Stimulated activated CD8-positive, alpha-beta memory T cell treated with anti-CD3 and anti-CD28 coated beads, Interleukin-15, amount 100 ng/mL, for 1 hour (primary cell): ENCODE measurements at places on chromosomes 11 and 22.

GRCh38 chr11:116774661-116775060, 1.9 kb upstream of the BUD13 start:
- no peak for DNase-seq

- peak; percentile 50 for DNase-seq
Observed at GRCh38 chr11:64207256-64208085, 950 bp downstream of the FERMT3 start.

DNA sequence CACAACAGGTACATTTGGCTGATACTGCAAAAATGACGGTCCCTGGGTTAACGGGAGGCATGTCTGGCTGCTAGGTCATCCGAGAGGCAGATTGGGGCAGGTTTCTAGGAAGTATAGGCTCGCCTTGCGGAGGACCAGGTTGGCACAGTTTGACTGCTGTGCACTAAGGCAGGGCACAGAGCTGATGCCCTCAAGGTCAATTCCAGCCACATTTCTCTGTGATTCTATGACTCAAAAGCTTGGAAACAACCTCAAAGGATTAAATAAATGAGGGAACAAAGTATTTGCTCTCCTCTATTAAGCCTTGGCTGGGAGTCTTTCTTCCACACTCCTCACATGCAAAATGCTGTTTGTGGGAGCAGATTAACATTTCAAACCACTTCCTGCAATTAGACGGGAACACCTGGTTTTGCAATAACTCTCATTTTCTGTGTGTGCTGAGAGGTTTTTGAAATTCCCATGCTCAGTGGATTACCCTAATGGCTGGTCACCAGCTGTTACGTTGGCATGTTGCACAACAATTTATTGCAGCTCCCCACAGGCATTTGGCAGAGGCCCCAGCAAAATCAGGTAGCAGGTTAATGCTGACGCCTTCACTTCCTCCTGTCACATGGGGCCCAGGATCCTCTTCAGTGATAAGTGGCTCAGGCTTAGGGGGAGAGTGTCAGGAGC, 61.0 kb upstream of the PLET1 start:
- no peak for DNase-seq

- DNase-seq, result no peak
Observed at GRCh38 chr11:34124885-34125668, 19.6 kb downstream of the NAT10 start.

- DNase-seq, result no peak
Observed at GRCh38 chr22:32717337-32718240, 83.9 kb upstream of the TIMP3 start.

DNA sequence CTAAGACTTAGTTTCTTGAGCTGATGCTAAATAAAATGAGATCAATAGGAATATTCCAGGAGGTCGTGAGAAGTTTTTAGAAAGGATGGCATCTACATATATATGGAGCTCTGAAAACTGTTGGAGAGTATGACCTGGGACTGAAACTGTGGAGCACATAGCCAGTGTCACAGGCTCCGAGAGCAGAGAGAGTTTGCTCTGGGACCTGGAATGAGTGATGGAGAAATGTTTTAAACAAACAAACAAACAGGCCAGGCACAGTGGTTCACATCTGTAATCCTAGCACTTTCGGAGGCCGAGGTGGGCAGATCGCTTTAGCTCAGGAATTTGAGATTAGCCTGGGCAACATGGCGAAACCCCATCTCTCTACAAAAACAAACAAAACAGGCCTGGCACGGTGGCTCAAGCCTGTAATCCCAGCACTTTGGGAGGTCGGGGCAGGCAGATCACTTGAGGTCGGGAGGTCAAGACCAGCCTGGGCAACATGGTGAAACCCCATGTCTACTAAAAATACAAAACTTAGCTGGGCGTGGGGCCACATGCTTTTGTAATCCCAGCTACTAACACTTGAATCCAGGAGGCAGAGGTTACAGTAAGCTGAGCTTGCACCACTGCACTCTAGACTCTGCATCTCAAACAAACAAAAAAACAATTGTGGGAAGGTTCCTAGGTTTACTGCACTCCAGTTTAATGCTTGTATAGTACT, 67.1 kb downstream of the SLC35F2 start:
- no peak for DNase-seq

- DNase-seq, result no peak
Observed at GRCh38 chr11:62489204-62489603, 57.4 kb downstream of the AHNAK start.

- DNase-seq, result no peak
Observed at GRCh38 chr11:40188848-40189247, 1270.6 kb downstream of the LRRC4C start.

- DNase-seq, result no peak
Observed at GRCh38 chr11:20075627-20076026, 84.6 kb downstream of the DBX1 start.

DNA sequence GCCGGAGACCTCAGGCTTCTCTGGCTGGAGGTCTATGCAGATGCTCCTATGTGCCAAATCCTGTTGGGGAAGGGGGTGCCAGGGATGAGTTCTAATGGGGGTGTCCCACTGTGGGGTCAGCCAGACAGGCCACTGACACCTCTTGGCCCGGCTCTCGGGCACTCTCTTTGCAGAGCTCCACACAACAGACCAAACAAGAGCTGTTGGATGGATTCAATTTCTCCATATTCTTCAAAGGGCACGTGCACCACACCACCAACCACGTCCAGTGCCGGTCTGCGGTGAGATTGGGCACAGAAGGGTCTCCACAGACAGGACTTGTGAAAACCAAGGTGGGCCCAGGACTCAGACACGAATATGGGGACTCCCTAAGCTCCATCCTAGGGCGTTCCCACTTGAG, 2.2 kb upstream of the RGL4 start:
- DNase-seq, result no peak

DNA sequence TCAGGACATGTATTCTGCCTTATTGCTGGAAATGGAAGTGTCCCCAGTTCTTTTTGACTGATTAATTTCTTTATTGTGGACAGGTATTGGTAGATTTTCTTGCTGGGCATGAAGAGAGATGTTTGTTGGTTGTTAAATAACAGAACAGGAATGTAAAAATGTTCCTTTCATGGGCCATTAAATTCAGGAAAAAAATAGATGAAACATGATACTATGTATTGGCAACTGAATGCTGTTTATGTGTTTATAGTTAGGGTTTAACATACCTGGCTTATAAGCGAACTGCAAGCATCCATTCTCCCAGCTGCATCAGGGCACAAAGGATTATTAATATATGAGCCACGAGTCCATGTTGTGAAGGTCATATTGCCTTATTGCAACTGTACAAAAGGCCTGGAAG, 368.5 kb downstream of the NELL1 start:
- no peak for DNase-seq

GRCh38 chr11:111843661-111844060, 27.7 kb downstream of the ALG9 start:
- no peak for DNase-seq

GRCh38 chr22:49647627-49648026, 180.0 kb downstream of the BRD1 start:
- DNase-seq, result no peak

- DNase-seq, result no peak
Observed at GRCh38 chr11:31477528-31478222, 31.7 kb downstream of the IMMP1L start.

- no peak for DNase-seq
Observed at GRCh38 chr11:33110083-33110482, 51.2 kb downstream of the CSTF3 start.

GRCh38 chr22:20786536-20786979, 12.6 kb downstream of the SERPIND1 start:
- DNase-seq, result no peak

DNA sequence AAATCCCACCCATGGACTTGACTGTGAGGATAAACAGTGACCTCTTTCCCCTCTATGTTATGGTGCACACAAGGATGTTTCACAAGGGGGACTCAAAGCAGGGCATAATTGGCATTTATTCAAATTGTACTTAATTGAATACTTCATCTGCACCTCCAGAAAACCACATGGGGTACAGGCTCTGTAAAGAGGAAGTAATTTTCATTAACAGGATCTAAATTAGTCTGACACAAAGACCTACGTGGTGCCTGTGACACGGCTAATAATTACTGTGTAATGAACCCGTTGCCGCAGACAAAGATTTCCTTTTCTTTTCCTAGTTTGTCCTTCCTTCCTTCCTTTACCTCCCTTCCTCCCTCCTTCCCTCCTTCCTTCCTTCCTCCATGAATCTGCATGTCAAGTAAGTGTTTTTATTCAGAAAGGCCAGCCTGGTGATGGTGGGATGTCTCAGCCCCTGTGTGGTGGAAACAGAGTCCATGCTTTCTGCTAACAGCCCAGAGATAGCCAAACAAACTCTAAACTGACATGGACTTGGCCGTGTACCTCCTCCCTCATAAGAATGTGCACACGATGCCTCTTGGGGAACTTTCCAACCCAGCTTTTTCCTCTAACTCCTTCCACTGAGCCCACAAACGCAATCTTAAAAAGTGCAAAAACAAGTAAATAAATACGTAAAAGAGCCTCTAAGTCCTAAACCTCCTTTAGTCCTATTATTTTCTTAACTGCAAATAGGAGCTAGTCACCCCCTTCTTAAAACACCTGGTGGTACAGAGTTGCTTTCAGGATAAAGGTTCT, 118.8 kb downstream of the INSC start:
- no peak for DNase-seq

GRCh38 chr11:14184028-14184940, 174.7 kb downstream of the RRAS2 start:
- DNase-seq, result no peak

DNA sequence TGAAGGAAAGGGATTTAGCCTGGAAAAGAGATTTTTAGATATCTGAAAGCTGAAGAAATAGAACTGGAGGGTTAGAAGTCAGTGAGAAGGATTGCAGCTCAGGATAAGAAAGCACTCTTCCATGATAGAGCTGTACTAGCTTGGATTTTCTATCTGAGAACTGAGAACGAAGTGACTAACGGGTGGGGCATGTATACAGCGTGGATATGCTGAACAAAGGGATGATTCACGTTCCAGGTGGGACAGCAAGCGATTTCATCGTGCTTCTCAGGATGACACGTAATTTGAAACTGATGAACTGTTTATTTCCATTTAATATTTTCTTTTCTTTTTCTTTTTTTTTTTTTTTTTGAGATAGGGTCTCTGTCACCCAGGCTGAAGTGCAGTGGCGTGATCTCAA, 53.0 kb downstream of the GRAMD1B start:
- DNase-seq, result no peak

DNA sequence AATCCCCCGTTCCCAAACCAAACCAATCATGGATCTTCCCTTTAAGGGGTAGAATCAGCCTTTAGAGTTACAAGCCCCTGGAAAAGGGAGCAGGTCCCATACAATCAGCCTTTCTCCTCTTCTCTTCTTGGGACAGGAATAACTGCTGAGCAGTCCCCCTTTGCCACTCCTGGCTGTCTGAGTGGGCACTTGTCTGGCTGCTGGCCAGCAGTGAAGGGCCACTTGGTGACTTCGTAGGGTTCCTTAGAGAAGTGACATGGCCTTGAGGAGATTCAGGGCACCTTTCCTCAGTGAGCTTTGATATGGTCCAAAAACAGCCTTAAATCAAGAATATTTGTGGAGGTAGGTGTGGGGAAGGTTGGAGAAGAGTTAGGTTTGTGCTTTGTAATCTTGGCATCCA, 53.5 kb upstream of the HORMAD2 start:
- no peak for DNase-seq

- DNase-seq, result no peak
Observed at GRCh38 chr22:44221710-44222475, 41.2 kb downstream of the PARVG start.
